ENCODE measurements at places on chromosomes 4 and X.
A peak's percentile ranks its signal among the peaks of the same experiment; 100 is the strongest.

GRCh38 chr4:132124624-132124974, 1024.5 kb upstream of the PCDH10 start:
- DNase-seq = no peak

DNA sequence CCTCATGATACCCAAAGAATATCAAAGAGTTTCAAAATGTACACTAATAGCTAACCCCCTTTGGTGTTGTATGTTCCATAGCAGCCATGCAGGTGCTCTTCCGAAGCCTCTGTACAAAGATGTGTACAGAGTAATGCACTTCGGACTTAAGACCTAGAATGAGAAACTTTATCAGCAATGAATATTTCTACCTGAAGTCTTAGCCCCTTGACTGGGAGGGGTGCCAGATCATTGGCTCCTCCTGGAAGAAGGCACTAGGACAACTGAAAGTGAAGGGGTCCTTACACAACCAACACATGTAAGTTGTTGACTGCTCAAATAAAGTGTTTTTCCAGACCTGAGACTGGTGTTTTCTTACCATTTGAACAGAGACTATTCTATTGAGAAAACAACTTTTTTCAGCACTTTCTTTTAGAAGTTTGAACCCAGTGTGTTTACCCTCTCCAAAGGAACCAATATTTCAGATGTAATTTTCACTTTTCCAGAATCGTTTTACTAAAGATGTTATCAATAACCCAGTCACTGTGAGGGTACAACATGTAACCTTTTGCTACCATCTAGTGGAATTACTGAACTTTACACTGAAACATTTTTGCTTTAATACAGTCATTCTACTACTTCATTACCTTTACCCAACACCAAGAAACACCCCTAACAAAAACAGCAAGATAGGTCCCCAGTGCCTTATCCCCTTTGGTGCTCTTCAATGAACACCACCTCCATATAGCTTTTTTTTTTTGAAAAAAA, 33.3 kb upstream of the PRDX4 start:
- DNase-seq = no peak

- no peak for DNase-seq
Measured at GRCh38 chr4:107125496-107125895, 89.4 kb upstream of the DKK2 start.

GRCh38 chr4:3317011-3317655, 24.3 kb downstream of the RGS12 start:
- no peak for DNase-seq

GRCh38 chrX:148929686-148930085, 429.3 kb downstream of the AFF2 start:
- no peak for DNase-seq

DNA sequence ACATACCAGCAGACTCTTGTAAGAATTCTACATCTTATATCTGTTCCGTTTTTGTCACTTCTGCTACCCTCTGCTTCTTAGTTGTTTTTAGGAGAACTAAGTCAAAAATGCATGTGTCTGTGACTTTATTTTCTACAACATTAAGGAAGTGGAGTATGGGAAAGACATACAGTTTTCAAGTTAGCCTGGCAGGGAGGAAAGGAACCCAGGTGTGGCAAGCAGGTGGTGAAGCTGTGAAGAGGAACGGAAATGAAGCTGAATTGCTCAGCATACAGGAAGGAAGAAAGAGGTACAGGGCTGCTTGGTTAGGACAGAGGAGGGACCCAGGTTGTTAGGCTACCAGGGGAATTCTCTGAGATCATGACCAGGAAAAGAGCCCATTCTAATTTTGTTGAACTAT, 9.4 kb downstream of the GPRIN3 start:
- peak; percentile 28 for DNase-seq

GRCh38 chr4:66964467-66964866, 580.8 kb downstream of the CENPC start:
- DNase-seq = no peak

DNA sequence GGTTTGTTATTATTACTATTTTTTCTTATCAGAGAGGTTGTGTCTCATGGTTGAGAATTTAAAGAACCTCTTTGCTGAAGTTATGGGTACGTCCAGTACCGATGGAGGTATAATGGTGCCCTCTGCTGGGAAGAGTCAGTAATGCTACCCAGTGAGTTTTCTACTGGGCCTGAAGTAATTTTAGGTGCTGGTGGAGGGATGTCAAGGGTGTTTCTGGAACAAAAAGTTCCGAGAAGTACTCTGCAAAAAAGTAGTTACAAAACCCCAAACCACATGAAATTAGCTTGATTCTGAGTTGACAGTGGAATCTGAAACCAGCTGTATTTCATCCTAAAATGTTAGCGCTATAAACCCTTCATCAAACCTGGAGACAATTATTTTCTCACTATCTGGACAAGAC, 102.5 kb upstream of the MID1 start:
- no peak for DNase-seq

DNA sequence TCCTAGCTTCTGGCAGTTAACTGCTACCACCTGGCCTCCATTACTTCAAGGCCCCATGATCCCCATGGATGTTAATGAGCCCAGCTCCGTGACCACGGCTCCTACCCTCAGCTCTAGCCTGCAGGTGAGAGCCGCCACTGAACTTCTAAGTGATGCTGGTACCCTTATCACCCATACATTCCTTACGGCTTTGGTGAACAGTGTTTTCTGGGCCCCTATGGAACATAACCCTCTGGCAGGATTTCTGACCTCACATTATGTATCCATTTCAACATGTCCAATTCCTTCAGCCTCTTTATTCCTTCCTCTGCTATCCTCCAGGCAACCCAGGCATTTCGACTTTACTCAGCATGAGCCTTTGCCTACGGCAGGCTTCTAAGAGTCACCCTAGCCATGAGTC, 24.6 kb downstream of the PAGE4 start:
- no peak for DNase-seq

GRCh38 chr4:27915822-27916221, 1055.2 kb downstream of the STIM2 start:
- no peak for DNase-seq

- DNase-seq = no peak
Measured at GRCh38 chrX:57103489-57103888, 17.9 kb downstream of the SPIN2B start.

GRCh38 chr4:166315721-166316467, 442.9 kb downstream of the TLL1 start:
- no peak for DNase-seq

DNA sequence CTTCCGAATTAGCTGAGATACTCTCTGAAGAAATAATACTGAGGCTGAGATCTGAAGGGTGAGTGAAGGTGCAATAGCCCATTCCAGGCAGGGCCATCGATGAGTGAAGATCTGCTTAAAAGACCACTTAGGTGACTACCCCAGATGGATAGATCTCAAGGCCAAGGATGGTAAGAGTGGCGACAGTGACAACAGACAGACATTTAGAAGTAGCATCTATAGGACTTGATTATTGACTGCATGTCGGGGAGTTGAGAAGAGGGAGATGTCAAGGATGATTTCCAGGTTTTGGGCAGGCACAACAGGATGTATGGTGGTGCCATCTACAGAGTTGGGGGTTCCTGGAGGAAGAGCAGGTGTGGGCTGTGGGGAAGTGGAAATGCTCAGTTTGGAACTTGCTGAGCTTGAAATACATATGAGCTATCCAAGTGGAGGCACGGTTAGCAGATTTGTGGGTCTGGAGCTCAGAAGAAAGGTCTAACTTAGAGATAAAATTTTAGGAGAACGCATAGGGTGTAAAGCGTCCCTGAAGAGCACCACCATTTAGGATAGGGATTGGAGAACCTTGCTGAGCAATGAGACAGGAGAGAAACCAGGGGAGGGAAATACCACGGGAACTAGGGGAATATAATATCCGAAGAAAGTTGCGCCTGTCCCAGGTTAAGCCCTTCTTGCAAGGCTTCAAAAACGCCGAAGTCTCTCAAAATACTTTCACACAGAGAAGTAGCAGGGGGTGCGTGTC, 688 bp downstream of the UFSP2 start:
- DNase-seq = no peak

DNA sequence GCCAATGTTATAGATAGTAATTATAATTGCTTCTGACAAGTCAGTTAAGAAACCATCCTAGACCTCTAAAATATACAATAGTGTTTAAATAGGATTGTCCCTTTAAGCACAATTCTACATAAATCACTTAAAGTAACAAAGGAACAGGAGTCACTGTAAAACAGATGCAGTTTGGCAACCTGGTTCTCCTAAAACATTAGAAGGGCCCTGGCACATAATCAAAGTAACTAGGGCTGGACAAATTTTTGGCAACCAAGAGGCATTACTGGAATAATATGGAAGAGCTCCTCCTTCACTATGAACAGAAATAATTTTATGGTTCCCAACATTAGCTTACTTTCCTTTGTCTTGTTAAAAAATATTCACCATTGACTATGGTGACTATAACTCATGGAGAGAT, 75.0 kb upstream of the CCDC160 start:
- DNase-seq = no peak

DNA sequence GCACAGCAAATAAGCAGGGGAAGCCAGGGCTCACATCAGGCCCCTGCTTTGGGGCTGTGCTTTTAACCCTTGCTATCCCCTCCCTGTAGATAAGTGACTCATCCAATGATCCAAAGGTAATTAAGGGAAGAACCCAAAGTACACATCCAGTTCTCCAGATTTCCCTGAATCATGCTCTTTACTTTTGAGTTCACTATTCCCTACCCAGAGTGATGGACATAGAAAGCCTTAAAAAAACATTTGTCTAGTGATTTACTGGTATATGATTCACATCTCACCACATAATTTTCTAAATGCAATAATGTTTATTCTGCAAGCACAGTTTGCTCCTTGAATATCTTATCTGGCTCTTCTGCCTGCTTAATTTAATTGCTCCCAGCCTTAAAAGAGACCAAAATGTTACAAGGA, 136.2 kb downstream of the PPP3CA start:
- DNase-seq = no peak

DNA sequence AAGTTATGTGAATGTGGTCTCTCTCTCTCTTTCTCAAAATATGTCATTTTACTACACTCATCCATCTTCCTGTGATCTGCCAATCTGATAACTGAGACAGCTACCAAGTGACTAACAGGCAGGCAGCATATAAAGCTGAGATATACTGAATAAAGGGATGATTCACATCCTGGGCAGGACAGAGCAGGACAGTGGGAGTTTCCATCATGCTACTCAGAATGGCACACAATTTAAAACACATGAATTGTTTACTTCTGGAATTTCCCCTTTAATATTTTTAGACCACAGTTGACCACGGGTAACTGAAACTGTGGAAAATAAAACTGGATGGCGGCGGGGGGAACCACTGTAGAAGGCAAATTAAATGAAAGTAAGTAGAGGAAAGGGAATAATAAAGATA, 58.6 kb upstream of the DCTD start:
- no peak for DNase-seq

GRCh38 chr4:174318829-174319764, 35.4 kb downstream of the CEP44 start:
- no peak for DNase-seq

DNA sequence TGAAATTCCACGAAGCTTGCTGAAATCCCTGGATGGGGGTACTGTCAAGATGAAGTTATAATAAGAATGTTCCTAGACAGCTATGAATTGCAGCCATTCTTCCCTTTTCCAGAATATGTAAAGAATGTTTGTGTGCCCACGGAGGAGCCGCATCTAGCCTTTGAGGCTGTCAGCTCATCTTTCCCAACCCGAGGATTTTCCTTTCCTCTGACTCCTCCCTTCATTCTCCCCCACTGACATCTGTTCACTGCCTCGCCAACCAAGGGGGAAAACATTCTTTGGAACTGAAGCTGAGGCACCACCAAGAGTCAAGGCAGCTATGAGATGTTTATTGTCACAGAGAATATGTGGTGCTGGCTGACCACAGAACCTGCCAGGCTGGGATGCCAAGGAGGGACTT, 8.8 kb downstream of the NHSL2 start:
- no peak for DNase-seq

- no peak for DNase-seq
Measured at GRCh38 chr4:125541836-125542385, 227.2 kb downstream of the FAT4 start.

- DNase-seq = no peak
Measured at GRCh38 chr4:43496602-43497001, 604.1 kb downstream of the GRXCR1 start.

DNA sequence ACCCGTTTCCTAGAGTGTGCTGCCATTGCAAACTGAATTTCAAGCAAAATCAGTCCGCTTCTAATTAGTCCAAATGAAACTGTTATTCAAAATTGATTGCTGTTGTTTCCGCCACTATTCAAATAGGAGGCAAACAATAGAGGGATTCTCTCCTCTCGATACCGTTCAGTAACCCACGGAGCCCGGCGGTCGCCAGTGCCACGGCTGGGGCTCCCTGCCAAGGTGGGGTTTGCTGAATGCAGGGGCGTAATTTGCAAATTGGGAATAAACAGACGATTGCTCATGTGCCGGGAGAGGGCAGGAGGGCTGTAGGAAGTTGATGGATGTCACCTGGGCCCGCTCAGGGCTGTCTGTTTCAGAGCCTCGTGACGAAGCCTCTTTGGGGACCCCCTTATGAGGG, 8.8 kb downstream of the ADRA2C start:
- no peak for DNase-seq

DNA sequence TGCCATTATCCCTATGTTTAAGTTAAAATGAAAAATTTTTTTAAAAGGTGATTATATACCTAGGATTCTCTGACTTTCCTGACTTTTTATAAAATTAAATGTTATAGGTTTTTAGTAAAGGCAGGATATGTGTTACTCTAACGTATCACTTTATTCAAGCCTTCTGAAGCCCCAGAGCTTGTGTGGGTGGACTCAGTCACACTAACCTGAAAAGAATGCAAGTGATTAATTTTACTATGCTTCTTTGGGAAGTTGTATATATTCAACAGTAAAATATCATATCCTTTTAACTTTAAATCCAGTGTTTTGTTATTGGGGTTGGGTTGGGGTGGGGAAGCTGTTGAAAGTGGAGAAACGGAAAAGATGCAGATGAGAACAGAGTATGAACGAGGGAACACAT, 22.8 kb downstream of the PDLIM3 start:
- DNase-seq = no peak

GRCh38 chr4:123562994-123563750, 166.6 kb downstream of the SPRY1 start:
- no peak for DNase-seq

- DNase-seq = no peak
Measured at GRCh38 chr4:99038213-99038612, 42.7 kb downstream of the METAP1 start.
